ENCODE measurements at places on chromosomes 3 and 15.

DNA sequence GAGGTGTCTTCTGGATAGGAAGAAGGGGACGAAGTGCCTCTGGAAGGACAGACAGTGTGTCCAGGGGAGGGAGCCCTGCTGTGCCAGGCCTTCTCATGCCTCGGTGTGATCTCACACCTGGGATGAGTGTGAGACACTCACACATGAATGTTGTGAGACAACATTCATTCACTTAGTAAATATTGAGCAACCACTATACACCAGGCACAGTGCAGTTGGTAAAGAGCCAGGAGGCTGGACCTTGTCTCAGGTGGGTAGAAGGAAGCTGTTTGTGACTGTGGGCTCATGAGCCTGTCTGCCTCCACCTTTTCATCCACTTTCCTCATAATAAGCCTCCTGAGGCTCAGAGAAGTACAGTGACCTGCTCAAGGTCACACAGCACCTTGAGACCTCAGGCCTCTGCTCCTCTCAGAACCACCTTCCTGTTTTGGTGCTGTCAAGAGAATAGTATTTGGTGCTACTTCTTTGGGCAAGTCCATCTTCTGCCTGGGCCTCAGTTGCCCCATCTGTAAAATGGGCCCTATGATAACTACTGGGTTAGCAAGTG, 20.9 kb downstream of the SLC6A6 start:
- no peak for DNase-seq

GRCh38 chr3:142907996-142908395, 19.1 kb upstream of the PCOLCE2 start:
- no peak for DNase-seq

DNA sequence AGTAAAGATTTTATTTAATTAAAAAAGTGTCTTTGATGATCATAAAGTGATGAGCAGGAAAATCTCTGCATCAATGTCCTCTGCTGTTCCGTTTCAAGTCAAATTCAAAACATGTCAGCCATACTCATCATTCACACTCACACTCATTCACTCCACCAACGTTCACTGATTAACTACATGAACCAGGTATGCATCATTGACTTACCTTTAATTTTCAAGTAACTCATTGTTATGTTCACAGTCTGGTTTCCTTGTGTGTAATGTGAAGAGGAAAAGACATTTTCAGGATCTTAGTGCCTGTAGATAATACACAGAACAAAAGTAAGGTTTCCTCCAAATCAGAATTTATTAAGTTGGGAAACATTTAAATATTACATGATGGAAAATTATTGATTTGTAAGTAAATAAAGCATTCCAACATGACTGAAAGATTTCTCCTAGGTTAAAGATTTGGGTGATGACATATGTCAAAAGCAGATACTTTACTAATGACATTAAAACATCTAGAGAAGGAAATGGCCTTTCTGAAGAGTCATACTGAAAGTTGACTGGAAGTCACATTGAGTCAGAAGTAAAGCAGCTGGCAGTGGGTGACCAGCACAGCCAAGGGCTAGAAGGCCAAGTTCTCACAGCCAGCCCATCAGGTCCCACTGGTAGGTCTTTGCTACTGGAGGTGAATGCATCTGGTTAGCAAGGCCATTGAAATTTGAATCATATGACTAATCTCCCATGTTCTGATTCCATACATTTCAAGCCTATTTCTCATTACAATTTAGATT, 251.9 kb downstream of the CDIN1 start:
- no peak for DNase-seq

DNA sequence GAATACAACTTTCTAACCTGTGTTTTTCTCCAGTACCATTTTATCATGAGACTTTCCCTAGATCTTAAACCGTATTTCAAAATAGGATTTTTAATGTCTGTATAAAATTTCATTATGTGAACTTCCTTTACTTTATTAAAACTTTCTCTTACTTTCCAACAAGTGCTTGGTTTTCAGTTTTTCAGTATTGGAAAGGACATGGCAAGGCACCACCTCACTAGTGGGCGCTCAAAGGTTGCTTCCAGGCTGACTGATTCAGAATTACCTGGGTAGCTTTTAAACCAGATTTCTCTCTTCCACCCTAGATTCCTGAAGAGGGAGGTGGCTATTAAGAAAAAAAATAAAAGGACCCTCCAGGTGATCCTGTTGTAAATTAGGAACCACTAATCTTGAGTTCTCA, 236.6 kb downstream of the SOX2 start:
- DNase-seq: no peak

GRCh38 chr3:33146791-33147445, 33.1 kb downstream of the CRTAP start:
- DNase-seq: no peak
